SK-MEL-5 (cell line): ENCODE measurements at places on chromosomes 16 and 17.

DNA sequence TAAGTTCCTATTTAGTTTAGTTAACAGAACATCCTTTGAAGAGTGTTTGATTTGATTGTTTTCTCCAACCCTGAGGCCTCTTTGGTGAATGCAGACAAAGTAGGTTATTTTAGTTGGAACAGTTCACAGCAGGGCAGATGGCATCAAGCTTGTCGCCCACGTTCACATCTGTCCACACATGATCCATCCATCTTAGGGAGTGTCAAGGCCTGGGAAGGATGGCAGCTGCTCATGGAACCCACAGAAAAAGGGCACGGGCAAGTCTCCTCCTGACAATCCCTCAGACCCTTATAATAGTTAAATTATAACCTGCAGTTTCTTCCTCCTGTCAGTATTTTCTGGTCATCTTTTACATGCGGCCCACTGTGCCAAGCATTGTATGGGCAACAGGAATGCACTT is 60.2 kb downstream of the KNOP1 start:
- DNase-seq: no peak

GRCh38 chr16:81523387-81524115 is 78.9 kb downstream of the CMIP start:
- DNase-seq: no peak

GRCh38 chr17:48055531-48056245 is 7.5 kb downstream of the NFE2L1 start:
- DNase-seq: peak; percentile 48

GRCh38 chr17:75720656-75721462 is at the start of gene ITGB4:
ITGB4 (plus strand) TSS chr17:75721459; CDS start chr17:75724704, 3,245 bp downstream.
- DNase-seq: no peak

DNA sequence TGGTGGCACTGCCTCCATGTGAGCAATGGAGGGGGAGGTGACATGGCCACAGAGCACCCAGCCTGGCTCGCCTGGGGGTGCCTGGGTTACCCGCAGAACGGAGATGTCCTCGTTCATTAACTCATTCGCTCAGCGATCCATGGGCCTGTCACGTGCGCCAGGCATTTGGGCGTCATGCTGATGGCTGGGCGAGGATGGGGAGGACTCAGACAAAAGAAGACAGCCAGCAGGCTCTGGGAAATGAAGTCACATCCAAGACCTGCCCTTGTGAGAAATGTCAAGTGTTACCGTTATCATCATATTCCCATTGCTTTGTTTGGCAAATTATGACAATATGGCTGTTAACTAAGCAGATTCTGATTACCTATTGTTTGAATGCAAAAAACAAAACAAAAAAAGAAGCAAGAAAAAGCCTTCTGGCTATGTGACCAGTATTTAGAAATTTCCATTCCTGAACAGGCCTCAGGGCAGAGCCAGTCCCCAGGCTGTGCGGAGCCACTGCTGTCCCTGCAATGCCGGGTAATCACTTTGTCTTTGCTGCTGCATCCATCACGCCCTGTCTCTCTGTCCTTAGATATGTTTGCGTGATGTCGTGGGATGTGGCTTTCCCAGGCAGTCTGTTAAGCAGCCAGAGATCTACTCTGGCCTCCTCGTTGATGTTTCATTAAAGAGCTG is 57.9 kb downstream of the CMIP start:
- DNase-seq: no peak

DNA sequence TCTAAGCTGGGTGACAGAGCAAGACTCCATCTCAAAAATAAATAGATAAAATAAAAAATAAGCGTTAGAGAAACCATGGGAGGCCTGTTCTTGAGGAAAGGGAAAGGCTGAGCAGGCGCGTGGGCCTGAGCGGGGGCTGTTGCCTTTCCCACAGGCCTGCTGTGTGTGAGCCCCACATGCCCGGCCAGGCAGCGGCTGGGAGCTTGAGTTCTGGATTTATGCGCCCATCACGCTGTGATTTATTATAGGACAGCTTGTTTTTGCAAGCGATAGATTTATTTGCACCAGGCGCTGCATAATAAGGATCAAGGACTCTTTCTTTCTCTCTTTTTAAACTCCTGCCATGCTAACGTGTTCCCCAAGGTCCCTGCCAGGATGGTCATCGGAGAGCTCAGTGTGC is 14.8 kb upstream of the WFDC1 start:
- no peak for DNase-seq

- peak; percentile 31 for DNase-seq
Observed at GRCh38 chr17:35555691-35556090, 4.9 kb downstream of the SLFN14 start.

DNA sequence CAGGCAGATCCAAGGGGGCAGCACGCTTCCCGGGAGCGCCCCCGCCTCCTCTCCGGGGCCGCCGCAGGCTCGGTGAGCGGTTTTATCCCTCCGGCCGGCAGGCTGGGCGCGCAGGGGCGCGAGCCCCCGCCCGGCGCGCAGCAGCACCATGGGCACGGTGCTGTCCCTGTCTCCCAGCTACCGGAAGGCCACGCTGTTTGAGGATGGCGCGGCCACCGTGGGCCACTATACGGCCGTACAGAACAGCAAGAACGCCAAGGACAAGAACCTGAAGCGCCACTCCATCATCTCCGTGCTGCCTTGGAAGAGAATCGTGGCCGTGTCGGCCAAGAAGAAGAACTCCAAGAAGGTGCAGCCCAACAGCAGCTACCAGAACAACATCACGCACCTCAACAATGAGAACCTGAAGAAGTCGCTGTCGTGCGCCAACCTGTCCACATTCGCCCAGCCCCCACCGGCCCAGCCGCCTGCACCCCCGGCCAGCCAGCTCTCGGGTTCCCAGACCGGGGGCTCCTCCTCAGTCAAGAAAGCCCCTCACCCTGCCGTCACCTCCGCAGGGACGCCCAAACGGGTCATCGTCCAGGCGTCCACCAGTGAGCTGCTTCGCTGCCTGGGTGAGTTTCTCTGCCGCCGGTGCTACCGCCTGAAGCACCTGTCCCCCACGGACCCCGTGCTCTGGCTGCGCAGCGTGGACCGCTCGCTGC is 832 bp downstream of the CDK5R1 start:
- DNase-seq: peak; percentile 14

- no peak for DNase-seq
Observed at GRCh38 chr17:35797370-35797769, 1.9 kb upstream of the MMP28 start.

DNA sequence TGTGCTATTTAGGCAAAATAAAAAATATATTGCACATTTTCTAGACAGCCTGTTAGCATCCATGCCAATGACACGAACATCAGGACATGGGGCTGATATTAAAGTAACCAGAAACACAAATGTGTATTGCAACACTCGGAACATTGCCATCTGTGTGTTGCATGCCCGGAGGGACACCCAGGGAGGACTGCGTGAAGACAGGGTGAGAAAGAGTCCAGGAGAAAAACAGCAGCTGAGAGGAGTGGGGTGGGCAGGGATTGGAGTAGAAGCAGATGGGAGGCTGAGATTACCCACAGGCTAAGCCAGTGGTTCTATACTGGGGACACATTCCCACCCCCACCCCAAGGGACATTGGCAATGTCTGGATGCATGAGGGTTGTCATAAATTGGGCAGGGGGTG is 114.8 kb downstream of the GRIN2A start:
- no peak for DNase-seq

DNA sequence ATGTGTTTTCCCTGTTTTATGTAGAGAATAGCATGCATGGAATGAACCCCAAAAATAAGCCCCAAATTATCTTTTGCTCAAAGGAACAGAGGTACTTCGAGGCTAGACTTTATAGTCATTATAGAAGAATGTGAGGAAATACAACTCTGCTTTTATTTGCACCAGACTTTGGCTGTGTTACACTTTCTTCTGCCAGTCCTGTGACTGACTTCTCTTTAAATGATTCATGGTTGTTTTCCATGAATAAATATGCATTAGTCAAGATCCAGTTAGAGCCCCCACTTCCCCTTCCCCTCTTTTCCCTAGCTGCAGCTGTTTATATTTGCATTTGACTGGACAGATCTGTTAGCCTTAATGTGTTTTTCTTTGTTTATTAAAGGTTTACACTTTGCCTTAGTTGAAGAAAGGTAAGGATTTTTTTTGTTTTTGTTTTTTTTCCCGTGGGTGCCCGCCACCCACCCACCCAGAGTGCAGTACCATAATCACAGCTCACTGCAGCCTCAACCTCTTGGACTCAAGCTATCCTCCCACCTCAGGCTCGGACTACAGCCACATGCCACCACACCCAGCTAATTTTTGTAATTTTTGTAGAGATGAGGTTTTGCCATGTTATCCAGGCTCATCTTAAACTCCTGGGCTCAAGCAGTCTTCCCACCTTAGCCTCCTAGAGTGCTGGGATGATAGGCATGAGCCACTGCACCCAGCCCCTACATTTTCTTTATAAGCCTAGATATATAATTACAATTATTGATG is 152.6 kb downstream of the CYB561 start:
- peak; percentile 19 for DNase-seq

DNA sequence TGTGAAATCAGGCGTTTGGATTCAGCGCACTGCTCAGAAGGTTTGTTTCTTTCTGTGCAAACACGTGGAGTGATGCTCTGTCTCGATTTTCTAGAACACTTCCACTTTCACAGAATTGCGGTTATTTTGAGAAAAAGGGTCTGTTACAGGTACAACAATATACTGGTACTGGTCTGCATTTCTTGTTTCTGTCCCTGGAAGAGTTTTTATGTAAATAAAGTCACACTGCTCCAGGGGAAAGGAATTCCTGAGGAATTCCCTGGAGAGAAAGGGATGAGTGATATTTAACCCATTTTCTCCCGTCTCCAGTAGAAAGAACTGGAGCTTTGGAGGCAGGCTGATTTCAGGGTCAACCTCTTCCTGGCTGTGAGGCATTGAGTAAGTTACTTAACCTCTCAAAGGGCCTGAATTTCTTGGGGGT is 16.2 kb upstream of the RMI2 start:
- no peak for DNase-seq

DNA sequence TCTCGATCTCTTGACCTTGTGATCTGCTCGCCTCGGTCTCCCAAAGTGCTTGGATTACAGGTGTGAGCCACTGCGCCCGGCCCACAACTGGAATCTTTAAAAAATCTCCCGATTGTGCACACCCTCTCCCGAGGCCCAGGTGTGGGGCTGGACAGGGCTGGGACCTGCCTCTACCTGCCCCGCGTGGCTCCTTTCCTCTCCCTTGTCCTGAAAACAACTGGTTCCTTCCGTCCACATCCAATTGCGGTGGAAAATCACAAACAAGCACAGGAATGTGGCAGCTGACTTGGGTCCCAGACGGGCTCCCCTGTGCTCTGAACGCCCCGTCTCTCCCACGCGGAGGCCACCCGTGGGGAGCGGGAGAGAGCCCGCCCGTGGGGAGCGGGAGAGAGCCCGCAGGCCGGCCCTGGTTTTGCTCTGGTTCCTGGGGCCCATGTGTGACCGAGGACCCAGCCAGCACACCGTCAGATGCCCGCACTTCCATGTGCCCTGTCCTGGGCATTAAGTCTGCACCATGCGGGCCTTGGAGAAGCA is 3.0 kb upstream of the TMEM204 start:
- no peak for DNase-seq
